Tibial artery (tissue), 4 donors: ENCODE measurements at places on chromosomes 7 and 10.
A peak's percentile ranks its signal among the peaks of the same experiment; 100 is the strongest.

- no peak for DNase-seq
- H3K4me1 ChIP-seq = peaks cover 15% of the 10 kb centered on the region
- no peaks in the 10 kb centered on the region for H3K36me3 ChIP-seq
These were observed 83.1 kb upstream of the HABP2 start for GRCh38 chr10:113469796-113470195.

DNA sequence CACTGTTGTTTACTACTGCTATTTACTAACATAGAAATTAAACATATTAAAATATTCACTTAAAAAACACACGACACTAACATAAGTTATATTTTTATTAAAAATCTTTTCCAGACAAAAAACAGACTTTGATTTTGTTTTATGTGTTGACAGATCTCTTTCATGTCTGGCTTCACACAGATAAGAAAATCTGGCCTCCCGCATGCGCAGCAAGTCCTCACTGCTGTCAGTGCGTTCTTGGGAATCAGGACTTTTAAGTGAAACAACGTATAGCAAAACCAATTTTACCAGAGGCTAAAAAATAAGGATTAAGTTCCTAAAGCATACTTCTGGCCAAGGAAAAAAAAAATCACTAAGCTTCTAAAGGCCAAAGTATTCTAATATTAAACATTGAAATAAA is 1.2 kb upstream of the IDI1 start:
- peaks cover 17% of the 10 kb centered on the region for H3K36me3 ChIP-seq
- DNase-seq = no peak
- peak overlapping the region; percentile 89 for H3K4me3 ChIP-seq
- peak overlapping the region; percentile 99 for H3K27ac ChIP-seq
- H3K27me3 ChIP-seq = no peaks in the 10 kb centered on the region
- H3K4me1 ChIP-seq = peaks cover 28% of the 10 kb centered on the region

- DNase-seq = no peak
- no peak overlapping the region for H3K4me3 ChIP-seq
- no peaks in the 10 kb centered on the region for H3K27me3 ChIP-seq
- no peak overlapping the region for H3K27ac ChIP-seq
These were observed 189.5 kb downstream of the JAZF1 start for GRCh38 chr7:27991006-27991528.

- no peak overlapping the region for H3K4me3 ChIP-seq
- H3K4me1 ChIP-seq = peaks cover 5% of the 10 kb centered on the region
These were observed 235.5 kb upstream of the PLXDC2 start for GRCh38 chr10:19580691-19581090.

DNA sequence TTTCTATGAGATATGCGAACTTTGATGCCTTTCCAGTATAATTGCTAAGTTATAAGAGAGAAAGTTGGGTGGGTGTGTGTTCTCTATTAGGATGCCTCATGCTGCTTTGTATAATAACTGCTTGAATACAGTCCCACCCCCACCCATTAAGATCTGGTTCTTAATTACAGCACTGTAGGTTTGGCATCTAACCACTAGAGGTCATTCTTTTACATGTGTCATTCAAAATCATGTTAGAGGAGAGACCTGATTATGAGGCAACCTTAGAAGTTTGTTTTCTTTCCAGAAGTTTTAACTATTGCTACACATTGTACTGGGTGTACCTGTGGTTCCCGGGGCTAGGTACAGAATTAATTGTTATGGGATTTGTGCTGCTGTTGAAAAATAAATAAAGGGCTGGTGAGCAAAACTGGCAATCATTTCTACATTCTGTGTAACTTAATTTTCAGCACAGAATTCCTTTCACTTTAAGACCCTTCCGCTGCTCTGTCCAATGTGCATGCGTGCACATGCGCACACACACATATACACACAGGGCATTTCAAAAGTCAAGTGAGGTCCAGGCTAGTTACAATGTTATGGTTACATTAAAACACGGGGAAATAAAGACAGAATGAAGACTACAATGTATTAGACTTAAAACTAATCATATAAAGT is 1156.3 kb downstream of the SORCS3 start:
- no peaks in the 10 kb centered on the region for H3K4me1 ChIP-seq
- H3K27me3 ChIP-seq = no peaks in the 10 kb centered on the region
- no peak overlapping the region for H3K4me3 ChIP-seq
- no peak for DNase-seq
- no peak overlapping the region for H3K27ac ChIP-seq

DNA sequence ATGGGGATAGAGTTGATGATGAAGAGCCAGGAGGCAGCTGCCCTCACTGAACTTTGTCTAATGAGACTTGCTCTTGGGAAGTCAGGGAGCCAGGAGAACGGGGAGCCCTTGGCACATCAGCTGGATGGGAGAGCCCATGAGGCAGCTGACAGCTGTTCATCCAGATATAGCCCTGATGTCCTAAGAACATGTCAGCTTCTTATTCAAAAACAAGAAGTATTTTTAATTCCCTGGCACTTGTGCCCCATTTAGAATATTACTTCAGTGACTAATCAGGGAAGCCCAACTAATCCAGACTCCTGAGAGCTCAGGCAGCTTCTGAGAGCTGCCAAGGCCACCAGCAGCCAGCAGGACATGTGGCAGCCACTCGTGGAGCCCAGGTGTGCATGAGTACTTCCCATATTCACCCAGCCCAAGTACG is 363.4 kb downstream of the GRID1 start:
- no peaks in the 10 kb centered on the region for H3K36me3 ChIP-seq
- no peak overlapping the region for H3K27ac ChIP-seq
- no peaks in the 10 kb centered on the region for H3K4me1 ChIP-seq
- H3K27me3 ChIP-seq = no peaks in the 10 kb centered on the region

DNA sequence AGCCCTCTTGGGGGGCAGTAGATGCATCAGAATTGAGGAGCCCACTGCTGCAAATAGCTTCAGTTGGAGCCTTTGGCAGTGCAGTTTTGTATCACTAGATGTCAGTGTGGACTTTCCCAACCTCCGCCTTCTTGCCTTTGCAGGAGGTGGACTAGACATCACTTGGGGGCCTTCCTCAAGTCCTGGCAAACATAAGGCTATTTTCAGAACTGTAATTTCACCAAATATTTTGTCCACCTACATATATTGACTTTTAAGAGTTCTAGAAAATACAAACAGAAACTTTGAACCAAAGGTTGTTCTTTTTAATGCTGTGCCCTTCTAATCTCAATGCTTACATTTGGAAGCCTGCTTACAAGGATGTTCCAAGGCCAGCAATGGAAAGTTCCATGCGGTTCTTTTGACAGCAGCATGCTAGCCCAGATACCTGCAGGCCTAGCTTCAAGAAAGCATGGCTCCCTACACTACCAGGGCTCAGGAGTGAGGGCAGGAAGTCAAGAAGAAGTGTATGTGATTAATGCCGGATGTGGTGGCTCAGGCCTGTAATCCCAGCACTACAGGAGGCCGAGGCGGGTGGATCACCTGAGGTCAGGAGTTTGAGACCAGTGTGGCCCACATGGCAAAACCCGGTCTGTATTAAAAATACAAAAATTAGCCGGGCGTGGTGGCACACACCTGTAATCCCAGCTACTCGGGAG is 8.0 kb upstream of the ZNRF2 start:
- DNase-seq = no peak
- no peaks in the 10 kb centered on the region for H3K27me3 ChIP-seq
- no peak overlapping the region for H3K27ac ChIP-seq
- H3K4me1 ChIP-seq = no peaks in the 10 kb centered on the region

DNA sequence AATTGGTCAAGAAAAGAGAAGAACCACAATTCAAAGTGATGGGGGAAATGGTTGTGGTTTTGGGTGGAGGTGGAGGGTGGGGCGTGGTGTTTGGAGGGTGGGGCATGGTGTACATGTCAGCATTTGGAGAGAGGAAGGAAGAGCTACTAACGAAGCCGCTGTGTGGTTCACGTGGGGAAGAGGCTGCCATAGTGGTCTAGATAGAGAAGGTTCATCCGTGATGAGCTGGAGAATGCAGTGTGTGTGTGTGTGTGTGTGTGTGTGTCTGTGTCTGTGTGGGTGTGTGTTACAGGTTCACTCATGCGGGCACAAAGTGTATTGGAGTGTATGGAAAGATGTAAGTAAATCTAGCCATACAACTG is 6.1 kb upstream of the VCL start:
- H3K36me3 ChIP-seq = no peaks in the 10 kb centered on the region
- peaks cover 4% of the 10 kb centered on the region for H3K4me1 ChIP-seq
- peak; percentile 35 for DNase-seq

- H3K36me3 ChIP-seq = no peaks in the 10 kb centered on the region
- H3K4me3 ChIP-seq = peak overlapping the region; percentile 39
- H3K4me1 ChIP-seq = peaks cover 32% of the 10 kb centered on the region
- peak; percentile 76 for DNase-seq
These were observed 9.3 kb upstream of the FAM180A start for GRCh38 chr7:135757719-135758411.

DNA sequence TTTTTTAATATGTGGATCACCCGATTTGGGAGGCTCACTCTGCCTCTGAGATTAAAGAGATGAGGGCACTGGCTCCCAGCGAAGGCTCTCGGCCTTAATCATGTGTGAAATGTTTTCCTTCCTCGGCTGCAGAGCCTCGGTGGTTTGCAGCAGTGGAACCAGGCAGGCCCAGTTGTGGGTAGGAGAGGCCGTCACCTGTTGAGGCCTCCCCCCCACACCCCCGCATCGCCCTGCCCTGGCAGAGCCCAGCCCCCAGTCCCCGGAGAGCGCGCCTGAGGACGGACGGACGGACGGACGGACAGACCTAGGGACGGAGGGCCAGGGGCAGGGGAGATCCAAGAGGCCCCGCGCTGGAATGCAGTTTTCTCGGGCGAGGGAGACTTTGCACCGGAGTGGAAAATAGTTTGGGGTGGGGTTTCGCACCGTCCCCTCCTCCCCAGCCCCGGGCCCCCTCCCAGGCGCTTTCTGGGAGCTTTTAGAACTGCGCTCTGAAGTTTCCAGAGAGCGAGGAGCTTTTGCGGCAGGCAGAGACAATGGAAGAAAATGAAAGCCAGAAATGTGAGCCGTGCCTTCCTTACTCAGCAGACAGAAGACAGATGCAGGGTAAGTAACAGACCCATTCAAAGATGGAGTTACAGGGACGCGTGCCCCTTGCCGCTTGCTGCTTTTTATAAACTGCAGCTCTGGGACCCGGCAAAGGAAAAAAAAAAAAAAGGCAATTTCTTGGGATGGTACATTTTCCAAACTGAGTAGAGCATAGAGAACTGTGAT is at the start of gene KIAA1217:
TSS of gene KIAA1217 (plus strand) at position 478 of the 771 bp plus-strand sequence. CDS start at position 534, 56 bp downstream.
- H3K36me3 ChIP-seq = no peaks in the 10 kb centered on the region
- no peaks in the 10 kb centered on the region for H3K27me3 ChIP-seq
- DNase-seq = no peak

DNA sequence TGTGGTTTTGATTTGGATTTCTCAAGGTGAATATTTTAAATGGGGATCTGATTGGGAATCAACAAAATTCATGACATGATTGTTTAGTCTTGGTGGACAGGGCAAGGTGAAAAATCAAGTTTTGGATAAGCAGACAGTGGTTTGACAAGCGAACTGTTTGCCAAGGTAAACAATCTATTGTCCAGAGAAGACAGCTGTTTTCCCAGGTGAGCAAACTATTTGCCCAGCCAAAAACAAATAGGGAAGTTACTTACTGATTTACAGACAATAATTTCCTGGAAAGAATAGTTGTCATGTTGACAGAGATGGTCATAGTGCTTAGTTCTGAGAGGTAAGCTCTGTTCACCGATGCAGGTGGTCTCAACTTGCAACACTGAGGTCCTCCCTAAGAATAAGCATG is 94.0 kb upstream of the STEAP1B start:
- no peak for DNase-seq
- H3K27me3 ChIP-seq = no peaks in the 10 kb centered on the region
- H3K27ac ChIP-seq = no peak overlapping the region
- no peak overlapping the region for H3K4me3 ChIP-seq
- H3K36me3 ChIP-seq = no peaks in the 10 kb centered on the region
- H3K4me1 ChIP-seq = peaks cover 23% of the 10 kb centered on the region

DNA sequence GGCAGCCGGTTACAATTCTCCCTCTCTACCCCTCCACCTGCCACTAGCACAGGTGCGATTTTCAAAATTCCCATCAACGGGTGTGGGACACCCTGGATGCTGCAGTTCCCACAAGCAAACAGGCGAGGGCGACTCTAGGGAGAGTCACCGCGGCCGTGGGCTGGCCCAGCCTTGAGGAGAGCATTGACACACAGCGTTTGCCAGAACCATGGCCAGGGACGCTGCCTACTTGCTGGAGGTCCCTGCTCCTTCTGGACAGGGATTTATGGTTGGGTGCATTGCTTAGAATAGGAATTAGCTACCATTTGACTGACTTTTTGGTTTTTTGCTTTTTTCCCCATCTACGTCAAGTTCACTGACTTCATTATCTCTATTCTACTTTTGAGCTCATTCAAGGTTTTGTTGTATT is 19.0 kb upstream of the CLDN4 start:
- H3K36me3 ChIP-seq = no peaks in the 10 kb centered on the region
- no peak overlapping the region for H3K4me3 ChIP-seq
- DNase-seq = peak; percentile 73
- no peaks in the 10 kb centered on the region for H3K4me1 ChIP-seq

DNA sequence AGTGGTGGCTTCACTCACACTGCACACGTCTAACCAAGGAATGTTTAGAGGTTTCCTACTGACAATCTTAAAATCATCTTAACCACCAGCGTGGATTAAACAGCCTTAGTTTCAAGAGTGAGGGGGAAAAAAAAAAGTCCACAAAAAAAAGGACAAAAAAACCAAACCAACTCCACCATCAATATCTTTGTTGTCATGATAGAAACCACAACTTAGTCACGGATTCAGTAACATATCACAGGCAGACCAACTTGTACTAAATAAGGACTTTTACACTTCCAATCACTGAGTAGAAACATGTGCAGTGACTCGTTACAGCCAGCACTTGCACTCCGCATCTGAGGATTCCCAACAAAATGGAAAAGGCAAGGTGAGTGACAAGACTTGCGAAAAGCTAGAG is 46.5 kb downstream of the FAM171A1 start:
- peaks cover 8% of the 10 kb centered on the region for H3K4me1 ChIP-seq
- peak; percentile 5 for DNase-seq
- H3K36me3 ChIP-seq = no peaks in the 10 kb centered on the region

DNA sequence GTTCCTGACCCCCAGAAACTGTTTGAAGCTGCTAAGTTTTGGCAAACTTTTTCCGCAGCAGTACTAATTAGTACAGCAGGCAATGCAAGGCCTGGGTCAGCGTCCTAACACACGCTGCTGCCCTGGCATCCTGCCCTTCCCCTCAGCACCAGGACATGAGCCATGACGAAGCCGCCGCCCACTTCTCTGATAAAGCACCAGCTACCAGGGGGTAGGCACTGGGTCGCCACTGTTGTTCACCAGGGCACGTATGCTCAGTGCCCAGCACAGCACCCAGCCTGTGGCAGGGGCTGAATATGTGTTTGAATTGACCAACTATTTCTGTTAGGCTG is 59.5 kb downstream of the CHST15 start:
- H3K4me1 ChIP-seq = peaks cover 25% of the 10 kb centered on the region
- no peaks in the 10 kb centered on the region for H3K27me3 ChIP-seq
- no peak for DNase-seq
- no peak overlapping the region for H3K4me3 ChIP-seq

- no peak overlapping the region for H3K4me3 ChIP-seq
- H3K27ac ChIP-seq = peak overlapping the region; percentile 2
- no peaks in the 10 kb centered on the region for H3K36me3 ChIP-seq
- peak; percentile 46 for DNase-seq
- H3K27me3 ChIP-seq = no peaks in the 10 kb centered on the region
These were observed 399.5 kb downstream of the RPS24 start for GRCh38 chr10:78433076-78433595.

- no peak overlapping the region for H3K4me3 ChIP-seq
- H3K36me3 ChIP-seq = no peaks in the 10 kb centered on the region
- H3K27me3 ChIP-seq = peaks cover 35% of the 10 kb centered on the region
- no peak overlapping the region for H3K27ac ChIP-seq
These were observed 164.2 kb upstream of the DPP6 start for GRCh38 chr7:153887749-153888569.
